ENCODE measurements at places on chromosomes 13 and 19. TPM values are rescaled to one million over a fixed set of nuclear protein-coding genes. Genes with fewer than 3 reads are reported as not detected.

The KLK15 gene
- total RNA-seq: not detected

The FUT1 gene
- 0.78 TPM for total RNA-seq

GRCh38 chr13:46345398-46345797, 41.7 kb downstream of the RUBCNL start:
- DNase-seq: no peak

GRCh38 chr19:42531313-42531712, 3.0 kb upstream of the CEACAM1 start:
- DNase-seq: no peak

GRCh38 chr19:14746886-14747285, 31.5 kb downstream of the ADGRE2 start:
- no peak for DNase-seq

DNA sequence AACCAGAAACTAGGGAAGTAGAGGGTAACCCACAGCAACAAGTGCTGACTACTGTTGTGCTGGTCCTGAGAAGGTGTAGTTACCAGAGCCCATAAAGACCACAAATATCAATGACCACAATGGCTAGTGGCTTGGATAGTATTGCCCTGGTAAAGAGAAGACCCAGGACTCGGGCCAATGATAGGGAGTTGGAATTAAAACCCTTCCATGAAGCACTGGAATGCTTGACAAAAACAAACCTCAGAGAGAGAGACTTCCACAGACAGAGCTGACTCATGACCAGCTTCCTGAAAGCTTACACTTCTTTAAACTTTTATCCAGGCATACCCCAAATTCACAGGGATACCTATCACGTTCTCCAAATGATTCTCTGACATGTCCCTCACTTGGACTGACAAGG, 60.5 kb downstream of the WDR87 start:
- no peak for DNase-seq

- no peak for DNase-seq
Observed at GRCh38 chr13:73989244-73989843, 144.9 kb downstream of the KLF12 start.

The PNMA8A gene
- total RNA-seq: not detected

DNA sequence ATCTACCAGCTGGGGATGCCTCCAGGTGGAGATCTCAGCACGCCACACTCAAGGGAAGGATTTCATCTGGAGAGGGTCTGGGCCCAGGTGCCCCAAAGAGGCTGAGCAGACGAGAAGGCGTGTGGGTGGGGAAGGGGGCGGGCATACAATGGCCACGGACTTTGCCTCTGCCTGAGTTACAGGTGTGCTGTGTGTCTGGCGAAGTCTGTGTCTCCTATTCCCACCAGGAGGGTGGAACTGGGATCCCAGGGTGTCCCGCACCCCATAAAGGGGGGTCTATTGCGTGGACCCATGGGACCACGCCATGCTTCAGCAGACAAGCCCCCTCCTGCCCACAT, 3.6 kb downstream of the TLE2 start:
- no peak for DNase-seq

The TEX101 gene
- total RNA-seq: not detected

DNA sequence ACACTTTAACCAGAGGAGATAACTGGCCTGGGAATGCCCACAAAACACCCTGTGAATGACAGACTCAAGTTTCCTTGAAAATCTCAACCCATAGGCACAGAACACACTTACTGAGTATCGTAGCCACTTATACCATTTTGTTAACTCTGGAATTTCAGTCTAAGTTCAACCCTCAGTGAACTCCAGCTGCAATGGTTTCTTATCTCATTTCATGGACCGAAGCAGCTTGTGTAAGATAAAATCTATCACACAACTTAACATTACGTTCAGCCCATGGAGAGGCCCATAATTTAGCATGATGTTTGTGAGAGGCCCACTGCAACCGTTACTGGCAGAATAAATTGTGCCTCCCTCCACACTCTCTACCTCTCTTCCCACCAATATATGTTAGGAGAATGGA, 323.0 kb downstream of the DNAJC15 start:
- DNase-seq: no peak
